ENCODE measurements at places on chromosomes 16 and 17.

GRCh38 chr17:79406316-79406715, 204.5 kb downstream of the RBFOX3 start:
- DNase-seq = no peak

GRCh38 chr17:55661256-55661758, 61.4 kb downstream of the TMEM100 start:
- no peak for DNase-seq

DNA sequence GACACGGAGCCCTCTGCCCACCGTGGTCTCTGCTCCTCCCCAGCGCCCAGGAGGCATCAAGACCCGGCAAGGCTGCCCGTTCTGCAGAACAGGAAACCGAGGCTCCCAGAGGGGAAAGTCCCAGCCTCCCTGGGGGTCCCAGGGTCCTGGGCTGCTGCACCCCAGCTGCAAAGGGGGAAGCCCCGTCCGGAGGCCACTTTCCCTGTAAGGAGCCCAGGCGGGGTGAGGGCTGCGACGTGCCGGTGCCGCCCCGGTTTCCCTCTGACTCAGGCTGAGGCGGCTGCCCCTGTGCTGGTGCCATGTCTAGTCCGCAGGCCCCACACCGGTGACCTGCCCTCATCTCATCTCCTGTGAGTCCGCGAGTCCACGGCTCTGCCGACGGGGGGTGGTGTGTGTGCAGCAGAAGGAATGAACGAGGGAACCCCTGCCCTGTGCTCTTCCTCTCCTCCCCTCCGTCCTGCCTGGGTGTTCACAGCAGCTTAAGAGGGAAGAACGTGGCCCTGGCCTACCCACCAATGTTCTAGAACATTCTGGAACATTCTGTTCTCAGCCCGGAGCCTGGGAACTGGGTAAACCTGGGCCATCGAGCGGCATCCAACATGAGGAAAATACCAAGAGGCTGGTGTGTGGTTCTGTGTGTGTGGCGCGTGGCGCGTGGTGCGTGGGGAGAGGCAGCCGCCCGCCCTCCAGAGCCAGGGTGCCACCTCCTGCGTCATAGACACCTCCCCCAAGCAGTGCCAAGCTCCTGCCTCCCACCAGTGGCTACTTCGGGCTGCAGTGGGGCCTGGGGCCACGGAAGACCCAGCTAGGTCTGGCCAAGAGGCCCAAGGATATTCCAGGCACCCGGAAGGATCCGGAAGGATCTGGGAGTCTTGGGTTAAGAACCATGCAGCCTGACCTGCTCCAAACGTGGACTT, 7.0 kb upstream of the CBFA2T3 start:
- DNase-seq = no peak

DNA sequence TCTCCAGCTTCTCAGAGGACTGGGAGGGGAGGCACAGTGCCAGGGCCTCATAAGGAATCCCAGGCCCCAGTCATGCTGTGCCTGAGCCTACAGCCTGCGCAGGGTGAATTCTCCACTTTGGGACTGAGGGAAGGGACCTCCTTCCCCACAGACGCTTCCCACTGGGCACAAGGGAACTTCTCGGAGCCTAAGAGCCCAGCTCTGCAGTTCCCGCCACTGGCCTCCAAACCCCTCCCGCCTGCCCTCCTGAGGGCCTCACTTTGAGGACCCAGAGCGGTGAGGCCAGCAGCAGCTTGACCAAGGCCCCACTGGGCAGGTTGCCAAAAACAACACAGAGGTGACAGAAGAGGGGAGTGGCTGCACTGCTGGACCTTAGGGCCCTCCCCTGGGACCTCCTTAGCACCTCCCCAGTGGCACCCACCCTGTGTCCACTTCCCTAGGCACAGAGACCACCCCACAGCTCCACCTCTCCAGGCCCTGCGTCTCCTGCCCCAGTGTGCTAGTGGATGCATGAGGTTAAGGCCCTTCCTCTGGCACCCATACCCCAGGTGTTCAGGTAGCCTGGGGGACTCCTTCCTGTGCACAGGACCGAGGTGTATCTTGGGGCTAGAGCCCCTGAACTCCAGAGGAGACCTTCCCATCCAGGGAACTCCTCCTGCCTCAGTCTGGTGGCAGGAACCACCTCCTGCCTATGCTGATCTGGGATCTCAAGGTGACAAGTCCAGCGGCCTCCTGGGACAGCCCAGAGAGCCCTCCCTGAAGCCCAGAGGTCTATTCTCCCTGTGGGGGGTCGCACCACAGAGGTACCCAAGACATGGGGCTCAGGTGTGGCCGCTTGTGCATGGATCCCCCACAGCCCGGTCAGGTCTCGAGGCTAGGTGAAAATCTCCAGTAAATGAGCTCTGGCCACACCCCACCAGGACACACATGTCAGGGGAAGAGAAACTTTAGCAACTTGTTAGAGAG, 3.4 kb downstream of the CASKIN2 start:
- DNase-seq = no peak
